GOT3 (cell line): ENCODE measurements at places on chromosomes 12 and 14.

DNA sequence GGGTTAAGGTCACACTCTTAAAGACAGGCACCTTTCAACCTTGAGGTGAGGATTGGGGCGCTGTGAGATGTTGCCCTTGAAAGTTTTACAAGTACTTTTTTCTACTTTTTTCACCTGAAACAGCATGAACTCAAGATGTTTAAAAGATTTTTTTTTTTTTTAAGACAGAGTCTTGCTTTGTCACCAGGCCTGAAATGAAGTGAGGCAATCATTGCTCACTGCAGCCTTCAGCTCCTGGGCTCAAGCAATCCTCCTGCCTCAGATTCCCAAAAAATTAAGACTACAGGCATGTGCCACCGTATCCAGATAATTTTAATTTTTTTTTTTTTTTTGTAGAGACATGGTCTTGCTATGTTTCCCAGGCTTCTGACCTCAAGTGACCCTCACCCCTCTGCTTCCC is 243.9 kb downstream of the DIO2 start:
- DNase-seq, result no peak

GRCh38 chr12:125371033-125371432 is 305.8 kb downstream of the AACS start:
- DNase-seq, result no peak

- no peak for DNase-seq
These were observed 35.8 kb upstream of the FBXO33 start for GRCh38 chr14:39467889-39468524.

DNA sequence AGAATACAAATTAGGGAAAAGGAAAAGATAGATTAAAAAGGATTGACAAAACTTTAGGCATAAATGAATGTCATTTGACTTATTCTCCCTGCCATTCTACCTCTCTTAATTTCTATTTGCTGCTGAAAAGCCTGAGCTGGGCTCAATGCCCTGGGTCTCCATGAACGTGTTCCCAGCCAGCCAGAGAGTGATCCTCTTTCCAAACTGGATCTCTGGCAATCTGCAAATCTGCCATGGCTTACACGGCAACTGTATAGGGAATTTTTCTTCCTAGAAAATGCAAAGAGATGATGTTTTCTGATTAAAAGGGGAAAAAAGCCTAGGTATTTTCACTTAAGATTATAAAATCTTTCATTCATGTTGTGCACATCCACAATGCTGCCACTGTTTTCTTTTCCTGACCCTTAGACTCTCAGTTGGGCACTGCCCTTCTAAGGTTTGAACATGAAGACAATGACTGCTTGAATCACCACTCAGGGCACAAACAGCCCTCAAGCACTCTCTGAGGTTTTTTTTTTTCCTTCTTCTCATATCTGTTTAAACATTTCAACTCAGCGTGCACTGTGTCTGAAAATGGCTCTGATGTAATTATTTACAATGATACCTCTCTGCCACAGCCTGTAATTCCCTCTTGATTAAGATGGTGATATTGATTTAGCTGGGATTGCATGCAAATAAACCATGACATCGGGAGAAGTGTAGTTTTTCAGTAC is 60.3 kb downstream of the DACT1 start:
- DNase-seq, result no peak

DNA sequence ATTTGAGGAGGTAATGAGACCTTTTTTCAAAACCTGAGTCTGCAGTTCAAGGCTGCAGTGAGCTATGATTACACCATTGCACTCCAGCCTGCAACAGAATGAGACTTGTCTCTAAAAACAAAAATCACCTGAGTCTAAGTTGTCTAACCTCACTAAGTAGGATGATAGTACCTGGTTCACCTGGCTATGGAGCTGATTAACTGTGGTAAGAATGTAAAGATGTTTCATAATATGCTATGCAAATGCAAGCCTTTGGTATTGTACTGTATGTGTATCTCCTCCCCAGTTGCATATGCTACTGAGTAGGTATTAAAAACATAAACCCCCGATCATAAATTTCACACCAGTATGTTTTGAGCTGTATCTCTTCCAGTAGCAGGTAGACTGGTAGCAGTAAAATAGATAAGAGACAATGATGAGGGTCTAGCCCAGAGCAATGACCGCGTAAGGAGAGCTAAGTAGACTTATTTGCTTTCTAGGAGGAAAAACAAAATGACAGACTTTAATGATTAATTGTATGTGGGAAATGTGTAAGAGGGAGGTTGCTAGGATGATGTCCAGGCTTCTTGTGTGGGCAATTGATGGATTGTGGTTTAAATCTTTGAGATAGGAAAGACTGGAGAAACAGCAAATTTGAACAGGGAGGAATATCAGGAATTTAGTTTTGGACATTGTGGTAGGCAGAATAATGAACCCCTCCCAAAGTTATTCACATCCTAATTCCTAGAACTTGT is 41.6 kb upstream of the EGLN3 start:
- DNase-seq, result no peak

DNA sequence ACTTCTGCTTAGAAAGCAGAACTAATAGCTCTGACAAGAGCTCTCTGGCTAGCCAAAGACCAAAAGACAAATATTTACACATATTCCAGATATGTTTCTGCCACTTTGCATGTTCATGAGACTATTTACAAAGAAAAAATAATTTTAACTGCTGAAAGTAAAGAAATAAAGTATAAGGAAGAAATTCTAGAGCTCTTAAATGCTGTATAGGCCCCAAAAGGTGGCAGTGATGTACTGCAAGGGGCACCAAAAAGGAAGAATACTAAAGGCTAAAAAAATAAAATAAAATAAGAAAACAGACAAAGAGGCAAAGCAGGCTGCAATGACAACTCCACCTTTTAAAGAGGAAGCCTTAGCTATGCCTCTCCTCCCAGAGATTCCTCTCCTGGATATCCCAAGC is 23.0 kb downstream of the KLRK1 start:
- no peak for DNase-seq

GRCh38 chr14:80792771-80793170 is 148.8 kb downstream of the CEP128 start:
- DNase-seq, result no peak

GRCh38 chr12:68378872-68379606 is 46.9 kb upstream of the MDM1 start:
- no peak for DNase-seq

DNA sequence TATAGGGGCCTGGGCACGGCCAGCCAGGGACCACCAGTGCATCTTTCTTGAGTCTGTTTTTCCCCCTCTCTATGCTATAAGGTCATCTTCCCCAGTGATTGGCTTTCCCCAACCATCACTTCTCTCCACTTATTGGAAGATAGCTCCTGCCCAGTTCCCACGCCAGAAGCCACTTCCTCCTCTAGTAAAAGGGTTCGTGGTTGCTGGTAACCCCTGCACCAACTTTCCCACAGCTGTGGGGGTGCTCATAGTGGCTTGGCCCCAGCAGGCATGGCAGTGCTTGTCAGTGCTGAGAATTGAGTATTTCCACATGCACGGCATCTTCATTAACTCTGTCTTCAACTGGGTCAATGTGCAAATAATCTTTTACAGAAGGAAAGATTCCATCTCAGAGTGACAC is 215.4 kb downstream of the FOXN3 start:
- DNase-seq, result no peak

DNA sequence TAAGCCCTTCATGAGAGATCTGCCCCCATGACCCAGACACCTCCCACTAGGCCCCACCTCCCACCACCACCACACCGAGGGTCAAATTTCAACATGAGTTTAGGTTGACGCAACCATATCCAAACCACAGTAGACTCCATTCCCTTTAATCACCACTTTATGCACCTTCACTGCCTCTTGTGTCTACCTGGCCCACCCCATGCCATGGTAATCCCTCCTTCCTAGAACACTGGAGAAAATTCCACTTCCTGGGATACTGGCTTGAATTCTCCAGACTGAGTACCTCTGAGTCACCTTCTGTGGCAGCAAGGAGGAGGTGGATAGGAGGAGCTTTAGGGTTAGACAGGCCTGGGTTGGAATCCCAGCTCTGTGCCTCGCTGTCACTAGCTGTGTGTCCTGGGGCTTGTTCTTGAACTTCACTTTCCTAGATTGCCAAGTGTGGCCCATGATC is 26.1 kb upstream of the CIPC start:
- DNase-seq, result no peak

DNA sequence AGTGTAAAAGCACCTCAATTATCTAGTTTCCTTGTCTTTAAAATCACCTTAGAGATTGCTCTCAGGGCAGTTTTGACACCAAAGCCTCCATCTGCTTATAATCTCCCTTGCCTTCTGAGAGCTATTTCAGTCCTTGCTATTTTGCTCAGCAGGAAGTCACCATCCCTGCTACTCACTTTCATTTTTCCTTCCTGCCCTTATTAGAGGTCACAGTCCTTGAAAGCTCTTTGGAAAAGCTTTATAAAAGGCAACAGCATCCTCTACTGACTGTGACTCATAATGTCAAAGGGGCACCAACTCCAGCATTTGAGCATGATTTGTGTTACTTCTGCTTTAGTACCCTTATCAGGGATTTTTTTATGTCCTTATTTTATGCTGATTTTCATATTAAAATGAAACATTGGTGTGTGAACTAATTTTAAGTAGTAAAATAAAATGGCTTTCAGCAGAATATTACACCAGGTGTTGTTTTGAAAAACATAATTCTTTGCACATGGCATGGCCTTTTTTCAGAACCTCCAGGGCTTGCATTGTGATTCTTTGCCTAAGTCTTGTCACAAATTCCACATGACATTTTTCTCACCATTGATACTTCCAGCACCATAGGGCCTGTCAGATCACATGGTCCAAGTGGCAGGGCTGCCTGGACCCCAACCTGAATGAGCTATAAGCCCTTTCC is 213.0 kb downstream of the ADAMTS20 start:
- no peak for DNase-seq

DNA sequence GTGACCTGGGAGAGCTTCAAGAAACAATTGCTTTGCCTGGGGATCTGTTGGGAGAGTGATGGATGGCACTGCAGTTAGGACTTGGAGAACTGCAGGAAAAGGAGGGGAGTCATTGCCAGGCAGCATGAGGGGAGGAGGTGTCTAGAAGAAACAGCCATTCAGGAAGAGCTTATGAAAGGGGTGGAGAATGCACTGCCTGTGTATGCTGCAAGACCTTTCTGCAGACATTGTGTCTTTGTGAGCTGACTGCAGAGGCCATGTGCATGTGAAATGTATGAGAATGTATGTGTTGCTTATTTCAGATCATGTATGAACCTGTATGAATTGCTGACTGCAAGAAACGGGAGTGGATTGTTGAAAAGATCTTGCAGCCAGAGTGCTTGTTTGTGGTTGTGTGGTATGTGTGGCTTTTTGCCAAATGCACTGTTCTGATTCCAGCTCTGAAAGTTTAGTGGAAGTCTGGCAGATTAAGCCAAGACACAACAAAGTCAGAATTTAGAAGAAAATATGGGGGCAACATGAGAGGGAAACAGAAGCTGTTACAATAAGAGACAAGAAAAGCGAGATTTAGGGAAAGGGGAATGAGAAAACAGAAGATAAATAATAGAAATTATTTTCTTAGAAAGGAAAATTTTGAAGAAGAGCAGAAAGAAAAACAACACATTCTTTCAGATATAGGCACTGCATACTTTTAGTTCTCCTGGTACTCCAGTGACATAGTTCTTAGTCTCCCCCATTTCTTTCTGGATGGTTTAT is 9.8 kb upstream of the RIMKLB start:
- no peak for DNase-seq

DNA sequence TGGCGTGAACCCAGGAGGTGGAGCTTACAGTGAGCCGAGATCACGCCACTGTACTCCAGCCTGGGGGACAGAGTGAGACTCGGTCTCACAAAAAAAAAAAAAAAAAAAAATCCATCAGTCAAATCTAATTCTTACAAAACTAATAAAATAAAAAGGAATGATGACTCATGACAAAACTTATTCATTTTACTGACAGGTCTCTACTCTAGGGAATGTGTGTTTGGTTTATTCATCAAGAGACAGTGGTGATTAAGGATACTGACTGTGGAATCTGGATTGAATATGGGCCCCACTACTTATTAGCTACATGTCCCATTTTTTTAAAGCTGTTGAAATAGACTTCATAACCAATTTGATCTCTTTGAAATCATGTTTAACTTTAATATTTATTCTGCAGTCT is 29.3 kb upstream of the GAS2L3 start:
- DNase-seq, result no peak

DNA sequence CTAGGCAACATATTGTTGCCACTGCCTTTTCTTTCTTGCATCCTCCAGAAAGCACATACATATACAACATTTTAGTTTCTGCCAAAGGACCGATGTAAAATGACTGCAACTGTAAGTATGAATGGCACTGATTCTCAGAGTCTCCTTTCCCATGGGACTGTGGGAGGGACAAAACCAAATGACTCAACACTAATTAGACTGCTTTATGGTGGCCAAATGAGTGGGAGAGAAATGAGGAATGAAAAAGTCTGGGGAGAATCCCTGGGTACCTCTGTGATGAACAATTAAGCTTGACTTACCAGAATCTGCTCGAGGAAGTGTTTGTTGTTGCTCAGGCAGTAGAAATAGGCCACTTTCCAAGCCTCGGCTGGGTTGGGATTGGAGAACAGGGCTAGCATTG is 10.1 kb downstream of the ZFYVE26 start:
- no peak for DNase-seq

DNA sequence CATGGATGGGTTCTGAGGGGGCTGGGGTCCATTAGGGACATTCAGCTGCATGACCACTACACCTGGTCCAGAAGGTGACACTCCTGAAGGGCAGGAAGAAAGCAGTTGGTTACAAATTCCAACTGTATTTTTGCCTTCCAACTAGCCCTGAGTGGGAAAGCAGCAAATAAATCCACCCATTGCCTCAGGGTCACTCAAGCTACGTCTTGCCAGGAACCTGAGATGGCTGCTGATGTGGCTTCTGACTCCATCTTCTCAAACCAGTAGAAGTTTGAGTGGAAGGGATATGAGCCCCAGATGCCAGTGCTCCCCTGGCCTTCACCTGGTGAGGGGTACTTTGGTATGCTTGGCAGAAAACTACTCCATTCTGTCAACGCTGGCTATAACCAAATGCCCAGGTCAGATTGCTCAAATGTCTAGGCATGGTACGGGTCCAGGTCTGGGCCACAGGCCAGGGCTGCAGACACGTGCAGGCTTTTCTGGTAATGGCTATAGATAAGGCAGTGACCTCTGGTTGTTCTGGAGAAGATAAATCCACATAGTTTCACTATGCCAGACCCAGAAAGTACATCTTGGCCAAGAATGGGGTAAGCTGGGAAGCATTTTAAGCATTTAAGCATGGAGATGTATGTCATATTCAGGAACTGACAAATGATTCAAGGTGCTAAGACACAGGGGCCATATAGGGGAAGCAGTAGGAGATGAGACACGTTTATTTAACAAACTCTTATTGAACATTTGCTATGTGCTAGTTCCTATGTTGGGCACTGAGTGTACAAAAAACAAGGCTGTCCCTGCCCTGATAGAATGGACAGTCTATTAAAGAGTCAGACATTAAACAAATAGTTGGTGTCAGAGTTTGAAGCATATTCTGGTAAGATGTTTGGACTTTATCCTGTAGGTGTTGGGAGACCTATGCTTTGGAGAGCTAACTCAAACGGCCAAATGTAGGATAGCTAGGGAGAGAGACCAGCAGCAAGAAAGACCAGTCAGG is 8.3 kb upstream of the STAC3 start:
- DNase-seq, result no peak
